Cardiac septum (tissue), 1 donor: ENCODE measurements at places on chromosomes 11 and 22. TPM values are rescaled to one million over a fixed set of nuclear protein-coding genes. Genes with fewer than 3 reads are reported as not detected.

- no peak for DNase-seq
Observed at GRCh38 chr11:117796872-117797529, at the start of gene DSCAML1. Gene DSCAML1, minus strand, starts transcription at chr11:117797216. Its CDS starts 137 bp downstream, at chr11:117797079.

- DNase-seq, result no peak
Observed at GRCh38 chr11:57742087-57742452, 779 bp downstream of the SELENOH start.

The SEC14L3 gene
- not detected for total RNA-seq

The MMP3 gene
- not detected for total RNA-seq

DNA sequence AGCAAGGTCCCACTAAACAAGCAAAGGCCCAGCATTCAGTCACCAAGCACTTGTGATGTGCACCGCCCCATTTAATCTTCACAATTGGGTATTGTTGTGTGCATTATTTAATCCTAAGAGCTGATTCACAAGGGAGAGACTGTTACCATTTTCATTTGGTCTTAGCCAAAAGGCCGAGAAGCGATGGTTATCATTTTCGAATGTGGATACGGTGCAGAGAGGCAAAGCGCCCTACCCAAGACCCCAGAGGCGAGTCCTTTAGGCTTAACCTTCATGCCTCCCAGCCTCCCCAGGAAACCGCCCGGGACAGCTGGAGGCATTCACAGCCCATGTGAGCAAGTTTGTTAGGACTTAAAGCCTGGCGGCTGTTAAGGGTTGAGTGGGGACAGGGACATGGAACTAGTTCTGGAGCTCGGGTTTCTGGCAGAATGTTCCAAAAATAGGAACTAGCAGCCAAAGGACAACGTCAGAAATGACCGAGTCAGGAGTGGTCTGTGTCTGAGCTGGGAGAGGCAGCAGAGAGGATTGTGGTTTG, 13.0 kb upstream of the UPK3A start:
- no peak for DNase-seq

The ACR gene
- 0.40 TPM for total RNA-seq

The LMO2 gene
- total RNA-seq, result 10.9 TPM

GRCh38 chr11:11956006-11956405, 52.4 kb downstream of the DKK3 start:
- DNase-seq, result no peak

The ART1 gene
- total RNA-seq, result 1.3 TPM

GRCh38 chr11:70525006-70525405, 126.7 kb downstream of the CTTN start:
- no peak for DNase-seq

DNA sequence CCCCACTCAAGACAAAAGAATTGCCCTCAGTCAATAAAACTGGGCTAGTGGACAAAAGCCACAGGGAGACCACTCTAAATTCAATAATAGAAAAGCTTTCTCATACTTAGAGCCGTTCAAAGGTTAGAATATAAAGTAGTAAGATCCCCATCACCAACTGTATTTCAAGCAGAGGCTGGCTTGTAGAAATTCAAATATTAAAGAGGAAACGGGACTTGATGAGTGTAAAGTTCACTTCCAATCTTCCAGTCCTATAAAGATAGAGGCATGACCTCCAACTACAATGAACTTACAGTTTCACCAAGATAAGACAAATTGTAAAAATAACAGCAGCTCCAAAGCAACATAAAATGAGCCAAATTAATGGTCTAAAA, 70.4 kb downstream of the CCDC34 start:
- no peak for DNase-seq

DNA sequence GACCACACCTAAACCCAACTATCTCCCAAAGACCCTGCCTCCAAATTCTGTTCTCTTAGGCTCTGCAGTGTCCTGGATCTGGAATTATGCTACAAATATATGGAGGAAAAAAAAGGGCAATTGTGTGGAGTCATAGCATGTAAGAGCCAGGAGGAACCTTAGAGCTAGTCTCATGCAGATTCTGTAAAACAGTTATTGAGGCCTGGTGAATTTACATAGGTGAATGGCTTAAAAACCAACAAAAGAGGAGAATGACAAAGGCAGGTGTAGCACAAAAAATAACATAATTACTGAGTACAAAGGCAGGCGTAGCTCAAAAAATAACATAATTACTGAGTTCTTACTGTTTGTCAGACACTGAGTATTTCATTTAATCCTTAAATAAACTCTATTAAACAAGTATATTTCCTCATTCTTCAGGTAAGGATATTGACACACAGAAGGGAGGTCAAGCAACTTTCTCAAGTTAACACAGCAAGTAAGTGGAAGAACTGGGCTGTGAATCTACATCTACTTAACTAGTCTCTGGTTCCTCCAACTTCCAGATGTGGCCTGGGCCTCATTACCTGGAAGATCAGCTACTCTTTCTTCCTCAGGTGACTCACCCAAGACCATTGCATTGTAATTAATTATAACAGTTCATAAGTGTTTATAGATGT, 938.9 kb upstream of the TENM4 start:
- no peak for DNase-seq

- DNase-seq, result no peak
Observed at GRCh38 chr11:118135796-118136165, 16.8 kb downstream of the SCN4B start.

GRCh38 chr11:119608781-119609180, 120.2 kb downstream of the NECTIN1 start:
- no peak for DNase-seq

The LDHA gene
- 329 TPM for total RNA-seq

DNA sequence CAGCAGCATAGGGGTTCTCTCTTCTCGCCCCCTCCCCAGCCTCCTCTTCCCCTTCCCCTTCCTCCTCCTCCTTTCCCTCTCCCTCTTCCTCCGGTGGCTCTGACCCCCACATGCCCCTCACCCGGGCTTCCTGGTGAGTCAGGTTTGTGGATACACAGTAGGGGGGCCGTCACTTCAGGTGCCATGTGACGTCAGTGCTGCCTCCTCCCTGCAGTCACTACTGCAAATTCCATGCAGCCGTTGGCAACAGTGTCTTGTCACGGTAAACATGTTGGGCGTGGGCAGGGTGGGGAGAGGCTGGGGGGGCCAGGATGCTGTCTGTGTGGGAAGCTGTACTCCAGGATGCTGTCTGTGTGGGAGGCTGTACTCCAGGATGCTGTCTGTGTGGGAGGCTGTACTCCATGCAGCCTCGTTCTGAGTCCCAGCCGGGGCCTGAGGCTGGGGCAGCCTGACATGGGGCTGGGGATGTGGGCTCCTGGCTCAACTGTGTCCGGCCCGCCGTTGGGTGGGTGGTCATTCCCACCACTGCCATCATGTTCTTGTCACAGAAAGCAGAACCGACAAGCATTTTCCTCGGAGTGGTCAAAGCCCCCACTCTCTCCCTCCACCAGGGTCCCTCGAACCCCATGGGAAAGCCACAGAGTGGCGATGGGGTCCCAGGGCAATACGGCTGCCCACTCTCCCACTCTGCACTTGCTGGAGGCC, 2.4 kb upstream of the MUC2 start:
- DNase-seq, result peak; percentile 59

DNA sequence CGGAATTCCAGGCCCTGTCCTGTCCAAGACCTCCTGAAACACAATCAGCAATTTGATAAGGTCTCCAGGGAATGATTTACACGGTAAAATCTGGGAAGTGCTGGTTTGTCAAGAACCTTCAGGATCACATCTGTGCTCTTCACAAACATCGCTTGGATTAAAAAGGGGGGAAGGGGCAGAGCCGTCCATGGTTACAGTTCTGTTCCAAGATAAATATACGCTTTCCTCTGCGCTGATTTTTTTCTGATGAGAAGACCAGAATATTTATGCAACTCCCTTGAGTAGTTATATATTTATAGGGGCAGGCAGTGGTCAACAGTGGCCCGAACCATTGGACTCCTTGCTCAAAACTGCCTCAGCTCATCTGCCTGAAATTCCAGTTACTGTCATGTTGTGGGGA, 9.2 kb upstream of the APOL5 start:
- no peak for DNase-seq

DNA sequence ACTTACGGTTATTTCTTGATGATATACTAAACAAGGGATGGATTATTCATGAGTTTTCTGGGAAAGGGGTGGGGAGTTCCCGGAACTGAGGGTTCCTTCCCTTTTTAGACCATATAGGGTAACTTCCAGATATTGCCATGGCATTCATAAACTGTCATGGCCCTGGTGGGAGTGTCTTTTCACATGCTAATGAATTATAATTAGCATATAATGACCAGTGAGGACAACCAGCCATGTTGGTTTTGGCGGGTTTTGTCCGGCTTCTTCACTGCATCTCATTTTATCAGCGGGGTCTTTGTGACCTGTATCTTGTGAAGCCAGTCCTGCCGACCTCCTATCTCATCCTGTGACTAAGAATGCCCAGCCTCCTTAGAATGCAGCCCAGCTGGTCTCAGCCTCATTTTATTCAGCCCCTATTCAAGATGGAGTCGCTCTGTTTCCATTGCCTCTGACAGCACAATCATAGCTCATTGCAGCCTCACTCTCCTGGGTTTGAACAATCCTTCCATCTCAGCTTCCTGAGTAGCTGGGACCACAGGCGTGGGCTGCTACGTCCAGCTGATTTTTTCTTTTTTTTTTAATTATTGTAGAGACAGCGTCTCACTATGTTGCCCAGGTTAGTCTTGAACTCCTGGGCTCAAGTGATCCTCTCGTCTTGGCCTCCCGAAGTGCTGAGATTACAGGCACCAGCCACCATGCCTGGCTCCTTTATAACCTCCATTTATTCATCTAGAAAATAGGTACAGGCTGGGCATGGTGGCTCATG, 52.6 kb upstream of the EMID1 start:
- no peak for DNase-seq

DNA sequence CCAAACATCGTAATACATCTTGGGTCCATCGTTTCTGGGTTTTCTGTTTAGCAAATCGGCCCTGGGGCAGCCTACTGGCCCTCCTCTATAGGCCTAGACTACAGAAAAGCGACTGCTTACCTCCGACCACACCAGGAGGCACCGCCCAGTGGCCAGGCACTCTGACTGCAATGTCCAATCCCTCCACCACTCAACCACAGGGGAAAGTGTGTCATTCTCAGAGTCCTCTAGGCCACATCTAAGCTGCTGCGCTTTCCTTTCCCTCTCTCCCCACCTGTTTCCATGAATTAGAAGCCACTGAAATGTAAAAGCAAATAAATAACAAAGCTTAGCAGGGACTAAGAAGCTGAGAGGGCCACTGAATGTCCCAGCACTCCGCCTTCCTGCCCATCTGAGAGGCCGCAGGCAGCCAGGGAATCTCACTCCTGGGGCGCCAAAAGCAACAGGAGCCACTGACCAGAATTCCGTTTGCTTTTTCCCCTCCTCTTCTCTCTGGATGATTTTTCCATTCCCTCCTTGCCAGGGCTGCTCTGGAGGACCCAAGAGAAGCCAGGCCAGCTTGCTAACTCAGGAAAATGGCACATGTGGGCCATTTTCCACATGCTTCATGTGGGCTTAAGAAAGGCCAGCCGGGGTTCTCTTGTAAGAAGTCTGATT, 50.1 kb upstream of the FLI1 start:
- DNase-seq, result no peak

DNA sequence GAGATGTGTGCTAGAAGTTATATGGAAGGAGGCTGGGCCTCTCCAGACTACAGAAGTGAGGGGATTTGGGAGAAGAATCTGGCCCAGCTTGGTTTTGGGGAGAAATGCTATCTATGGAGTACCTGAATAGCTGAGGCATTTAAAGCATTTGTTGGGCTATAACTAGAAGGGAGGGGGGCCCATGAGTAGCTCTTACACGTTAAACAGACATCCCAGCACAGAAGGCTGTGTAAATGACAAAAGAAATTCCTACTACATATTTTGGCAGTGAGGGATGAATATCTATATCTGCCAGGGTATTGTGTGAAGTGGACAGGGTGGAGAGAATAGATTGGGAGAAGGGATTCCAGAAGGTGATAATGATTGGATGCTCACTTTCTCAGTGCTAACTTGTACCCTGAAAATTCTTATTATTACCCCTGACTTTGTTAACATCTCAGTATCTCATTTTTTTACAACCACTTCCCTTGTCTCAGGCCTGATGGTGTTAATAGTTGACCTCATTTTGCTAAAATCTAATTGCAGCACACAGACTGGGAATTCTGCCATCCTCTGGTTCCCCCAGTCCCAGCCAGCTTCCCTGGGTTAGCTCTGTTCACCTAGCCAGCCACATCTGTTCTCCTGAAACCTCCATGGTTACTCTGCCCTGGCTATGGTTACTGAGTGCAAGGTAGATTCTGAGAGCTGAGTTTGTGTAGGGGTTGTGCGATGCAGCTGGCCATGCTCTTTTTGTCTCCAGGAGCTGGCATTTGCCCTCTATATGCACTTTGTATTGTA, 28.8 kb upstream of the RRM1 start:
- no peak for DNase-seq

The MPPED2 gene
- total RNA-seq, result 8.2 TPM
